Activated naive CD8-positive, alpha-beta T cell treated with anti-CD3 and anti-CD28 coated beads, Interleukin-2, amount 10 ng/mL, durations not matched to agents 7 days and 5 days (primary cell): ENCODE measurements at places on chromosomes 1 and 21. TPM values are rescaled to one million over a fixed set of nuclear protein-coding genes. Genes with fewer than 3 reads are reported as not detected.

GRCh38 chr1:197486946-197487345 lies 218.9 kb downstream of the CRB1 start:
- peaks cover 1% of the 10 kb centered on the region for H3K4me1 ChIP-seq
- no peaks in the 10 kb centered on the region for H3K36me3 ChIP-seq
- no peak overlapping the region for H3K27ac ChIP-seq
- no peak overlapping the region for H3K4me3 ChIP-seq
- peaks cover 7% of the 10 kb centered on the region for H3K27me3 ChIP-seq

DNA sequence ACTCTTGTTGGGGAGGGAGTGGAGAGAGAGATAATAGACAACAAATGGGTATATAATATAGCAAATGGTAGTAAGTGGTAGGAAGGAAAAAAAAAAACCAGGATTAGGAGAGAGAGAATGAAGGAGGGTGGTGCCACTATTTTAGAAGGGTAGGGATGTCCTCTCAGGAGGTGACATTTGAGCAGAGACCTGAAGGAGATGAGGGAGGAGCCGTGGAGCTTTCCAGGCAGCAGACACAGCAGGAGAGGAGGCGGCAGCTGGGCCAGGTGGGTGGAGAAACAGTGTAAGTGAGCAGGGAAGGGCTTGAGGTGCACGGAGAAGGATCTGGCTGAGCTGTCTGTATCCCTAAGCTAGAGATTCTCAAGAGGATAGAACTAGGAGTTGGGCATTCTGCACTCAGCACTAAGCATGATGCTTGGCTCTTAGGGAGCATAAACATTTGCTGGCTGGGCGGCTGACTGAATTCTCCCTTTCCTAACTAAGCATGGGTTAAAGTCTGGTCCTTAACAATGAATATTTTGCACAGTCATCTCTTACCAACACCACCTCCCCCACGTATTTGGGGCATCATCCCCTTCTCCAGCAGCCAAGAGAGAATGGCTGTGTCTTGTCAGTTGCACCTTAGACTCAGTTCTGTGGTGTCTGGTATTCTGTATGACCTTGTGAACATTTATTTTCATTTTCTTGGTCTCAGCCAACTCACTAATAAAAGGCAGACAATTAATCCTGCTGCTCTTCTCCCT lies 27.6 kb upstream of the SARS1 start:
- no peak overlapping the region for H3K4me3 ChIP-seq
- H3K27me3 ChIP-seq = no peaks in the 10 kb centered on the region
- no peak overlapping the region for H3K27ac ChIP-seq
- no peak for DNase-seq
- H3K36me3 ChIP-seq = no peaks in the 10 kb centered on the region

DNA sequence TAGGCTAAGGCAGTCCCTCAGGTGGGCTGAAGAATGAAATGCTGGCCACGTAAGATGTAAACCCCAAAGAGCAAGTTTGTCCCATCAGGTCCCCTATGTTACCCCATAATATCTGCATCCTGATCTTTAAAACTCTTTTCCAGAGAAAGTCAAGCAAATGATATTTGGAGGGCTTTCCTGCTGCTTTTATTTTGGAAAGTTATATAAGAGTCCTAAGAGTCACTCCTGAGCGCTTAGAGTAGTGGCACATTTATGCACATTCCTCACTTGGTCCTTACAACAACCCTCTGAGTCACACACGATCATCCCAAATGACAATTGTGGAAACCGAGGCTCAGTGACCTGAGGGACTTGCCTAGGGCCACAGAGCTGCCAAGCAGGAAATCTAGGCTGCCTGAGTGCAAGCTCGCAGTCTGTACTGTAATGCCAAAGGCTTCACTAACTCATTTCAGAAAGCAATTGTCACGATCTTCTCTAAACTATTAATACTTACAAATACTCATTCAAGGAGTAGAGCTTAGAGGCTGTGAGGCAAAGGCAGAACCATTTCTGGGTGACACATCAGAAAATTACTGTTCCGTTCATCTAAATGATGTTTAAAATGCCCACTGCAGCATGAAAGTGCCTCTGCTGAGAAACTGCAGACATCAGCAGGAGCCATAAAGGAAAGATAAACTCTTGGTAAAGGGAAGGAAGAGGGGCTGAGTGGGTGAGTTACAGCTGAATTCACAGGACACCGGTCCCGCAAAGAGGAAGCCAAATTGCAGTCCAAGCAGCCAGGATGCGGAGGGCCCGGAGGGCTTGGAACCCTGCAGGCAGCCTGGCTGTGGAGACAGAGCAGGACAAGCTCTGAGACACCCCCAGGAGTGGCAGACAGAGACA lies 30.8 kb downstream of the CAPZB start:
- DNase-seq = no peak
- H3K4me3 ChIP-seq = no peak overlapping the region
- peaks cover 61% of the 10 kb centered on the region for H3K4me1 ChIP-seq
- H3K27ac ChIP-seq = peak overlapping the region; percentile 57
- H3K27me3 ChIP-seq = no peaks in the 10 kb centered on the region

- H3K4me3 ChIP-seq = no peak overlapping the region
- no peaks in the 10 kb centered on the region for H3K4me1 ChIP-seq
Observed at GRCh38 chr1:71565831-71566230, 485.0 kb upstream of the ZRANB2 start.

HTR1D gene
- not detected for total RNA-seq

STIL gene
- 32.4 TPM for total RNA-seq

GOLT1A gene
- not detected for total RNA-seq

GRCh38 chr1:162908780-162909179 lies 47.8 kb upstream of the CCDC190 start:
- no peak overlapping the region for H3K27ac ChIP-seq
- no peaks in the 10 kb centered on the region for H3K36me3 ChIP-seq
- H3K27me3 ChIP-seq = peaks cover 5% of the 10 kb centered on the region
- no peak overlapping the region for H3K4me3 ChIP-seq

DNA sequence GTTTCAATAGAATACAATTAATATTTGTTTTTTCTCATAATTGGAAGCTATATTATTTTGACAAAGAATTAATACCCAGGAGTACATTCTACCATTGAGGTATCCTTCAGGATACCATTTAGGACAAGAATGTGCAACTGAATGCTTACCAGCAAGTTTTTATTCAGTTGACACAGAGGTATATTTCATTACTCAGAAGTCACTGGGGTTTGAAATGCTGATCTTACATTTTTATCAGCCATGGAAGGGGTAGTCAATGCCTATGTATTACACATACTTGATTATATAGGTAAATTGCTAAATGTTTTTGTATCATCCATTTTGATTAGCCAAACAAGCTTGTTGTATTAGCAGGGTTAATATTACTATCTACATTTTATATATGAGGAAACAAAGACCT lies 48.0 kb downstream of the C1orf87 start:
- no peaks in the 10 kb centered on the region for H3K36me3 ChIP-seq
- H3K4me3 ChIP-seq = no peak overlapping the region
- no peaks in the 10 kb centered on the region for H3K4me1 ChIP-seq
- no peak overlapping the region for H3K27ac ChIP-seq
- peaks cover 9% of the 10 kb centered on the region for H3K27me3 ChIP-seq

DNA sequence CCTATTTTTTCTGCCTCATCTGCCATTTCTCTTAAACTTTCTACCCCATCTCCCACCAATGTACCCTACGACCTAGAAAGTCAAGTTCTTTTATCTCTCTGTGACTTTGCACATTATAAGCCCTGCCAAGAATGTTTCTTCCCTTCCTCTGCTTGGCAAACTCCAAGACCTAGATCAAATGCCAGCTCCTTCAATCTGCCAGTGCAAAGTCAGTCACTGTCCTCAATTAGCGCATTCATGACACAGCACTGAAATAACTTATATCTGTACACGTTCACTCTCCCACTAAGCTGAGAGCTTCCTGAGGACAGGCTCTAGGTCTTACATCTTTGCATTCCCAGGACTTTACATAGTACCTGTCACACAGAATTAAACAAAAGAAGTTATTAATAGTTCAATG lies 21.4 kb upstream of the LSM10 start:
- H3K27me3 ChIP-seq = no peaks in the 10 kb centered on the region
- no peak for DNase-seq
- H3K4me1 ChIP-seq = peaks cover 12% of the 10 kb centered on the region
- no peak overlapping the region for H3K27ac ChIP-seq

VHLL gene
- total RNA-seq = not detected

DNA sequence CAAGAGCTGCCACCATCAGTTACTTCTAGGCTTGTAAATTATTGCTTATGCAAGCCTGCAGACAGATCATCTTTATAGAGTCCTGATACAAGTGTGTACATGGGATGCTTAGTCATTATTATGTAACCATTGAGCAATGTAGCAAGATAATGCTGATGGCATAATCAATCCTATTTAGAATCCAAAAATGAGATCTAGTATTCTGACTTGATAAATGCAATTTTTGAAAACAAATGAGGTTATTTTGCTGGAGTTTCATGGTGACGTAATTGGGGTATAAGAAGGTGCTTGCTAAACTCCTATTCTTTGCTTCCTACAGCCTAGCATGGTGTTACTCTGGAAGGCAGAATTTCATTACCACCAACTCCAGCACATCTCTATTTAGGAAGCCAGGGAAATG lies 801.7 kb upstream of the PRMT6 start:
- H3K27me3 ChIP-seq = no peaks in the 10 kb centered on the region
- H3K27ac ChIP-seq = no peak overlapping the region
- H3K36me3 ChIP-seq = no peaks in the 10 kb centered on the region
- DNase-seq = no peak
- H3K4me3 ChIP-seq = no peak overlapping the region

GRCh38 chr1:35808450-35809113 lies 766 bp downstream of the AGO4 start:
- peak overlapping the region; percentile 92 for H3K4me3 ChIP-seq
- peaks cover 21% of the 10 kb centered on the region for H3K4me1 ChIP-seq
- H3K27ac ChIP-seq = peak overlapping the region; percentile 85
- H3K36me3 ChIP-seq = peaks cover 5% of the 10 kb centered on the region
- H3K27me3 ChIP-seq = no peaks in the 10 kb centered on the region

GRCh38 chr1:220797553-220797952 lies 10.8 kb downstream of the MTARC1 start:
- no peak for DNase-seq
- H3K4me1 ChIP-seq = no peaks in the 10 kb centered on the region
- no peaks in the 10 kb centered on the region for H3K36me3 ChIP-seq
- no peak overlapping the region for H3K4me3 ChIP-seq
- H3K27me3 ChIP-seq = peaks cover 2% of the 10 kb centered on the region

DNA sequence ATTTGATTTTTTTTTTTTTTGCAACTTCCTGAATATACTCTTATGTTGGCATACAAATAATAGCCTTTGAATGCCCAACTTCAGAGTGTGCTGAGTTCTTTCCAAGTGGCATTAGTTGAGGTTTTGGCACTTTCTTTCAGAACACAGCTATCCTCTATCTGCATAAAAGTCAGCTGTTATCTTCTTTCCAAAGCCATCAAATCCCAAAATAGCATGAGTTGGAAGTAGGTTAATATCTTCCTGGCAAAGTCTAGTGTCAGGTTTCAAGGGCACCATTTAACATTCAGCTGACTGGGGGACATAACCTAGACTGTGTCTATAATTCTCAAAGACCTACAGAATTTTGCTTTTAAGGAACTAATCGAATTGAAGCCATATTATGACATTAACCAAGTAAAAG lies 223.9 kb downstream of the PLPP3 start:
- no peak overlapping the region for H3K4me3 ChIP-seq
- H3K27ac ChIP-seq = no peak overlapping the region
- H3K36me3 ChIP-seq = no peaks in the 10 kb centered on the region
- H3K4me1 ChIP-seq = no peaks in the 10 kb centered on the region
- no peaks in the 10 kb centered on the region for H3K27me3 ChIP-seq
- no peak for DNase-seq

DNASE2B gene
- total RNA-seq = not detected

GRCh38 chr1:28290851-28291250 lies 31.5 kb downstream of the SESN2 start:
- H3K27ac ChIP-seq = no peak overlapping the region
- no peaks in the 10 kb centered on the region for H3K36me3 ChIP-seq
- H3K27me3 ChIP-seq = peaks cover 11% of the 10 kb centered on the region
- H3K4me3 ChIP-seq = no peak overlapping the region

GRCh38 chr1:246302711-246303317 lies 204.3 kb downstream of the SMYD3 start:
- no peak for DNase-seq
- no peak overlapping the region for H3K4me3 ChIP-seq
- H3K27ac ChIP-seq = no peak overlapping the region
- peaks cover 7% of the 10 kb centered on the region for H3K36me3 ChIP-seq
- H3K27me3 ChIP-seq = no peaks in the 10 kb centered on the region
- H3K4me1 ChIP-seq = no peaks in the 10 kb centered on the region

SLFNL1 gene
- 0.55 TPM for total RNA-seq

DNA sequence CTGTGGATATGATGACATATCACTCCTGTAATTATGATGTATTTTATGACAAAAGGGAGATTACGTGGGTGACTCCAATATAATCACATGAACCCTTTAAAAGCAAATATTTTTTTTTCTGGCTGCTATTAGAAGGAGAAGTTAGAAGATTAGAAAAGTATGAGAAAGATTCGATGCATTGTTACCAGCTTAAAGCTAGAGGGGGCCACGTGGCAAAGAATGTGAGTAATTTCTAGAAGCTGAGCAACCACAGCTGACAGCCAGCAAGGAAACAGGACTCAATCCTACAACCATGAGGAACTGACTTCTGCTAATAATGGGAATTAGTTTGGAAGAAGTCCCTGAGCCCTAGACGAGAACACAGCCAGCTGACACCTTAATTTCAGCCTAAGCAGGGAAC lies 56.3 kb upstream of the C1orf87 start:
- H3K27ac ChIP-seq = no peak overlapping the region
- no peaks in the 10 kb centered on the region for H3K36me3 ChIP-seq

DNA sequence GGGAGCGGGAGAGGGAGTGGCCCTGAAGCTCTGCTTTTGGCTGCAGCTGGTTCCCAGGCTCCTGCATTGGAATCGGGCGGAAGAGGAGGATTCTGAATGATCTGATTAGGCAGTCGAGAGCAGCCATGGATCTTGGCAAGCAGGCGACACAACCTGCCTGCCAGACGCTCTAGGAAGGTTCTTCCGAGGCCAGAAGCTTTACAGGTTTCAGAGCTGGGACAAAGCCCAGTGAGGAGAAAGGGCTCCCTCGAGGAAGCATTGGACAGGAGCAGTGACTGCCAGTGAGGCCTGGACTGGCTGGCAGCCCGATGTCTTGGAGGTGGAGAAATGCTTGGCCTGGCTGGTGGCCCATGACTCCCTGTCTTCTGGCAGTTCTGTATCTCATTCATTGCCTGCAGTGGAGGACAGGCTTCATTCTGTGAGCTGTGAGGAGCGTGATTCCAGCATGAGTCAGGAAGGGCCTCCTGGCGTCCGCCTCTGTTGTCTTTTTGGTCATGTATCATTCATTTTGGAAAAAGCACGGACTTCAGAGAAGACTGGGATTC lies 132.7 kb upstream of the IPO9 start:
- no peak for DNase-seq
- no peak overlapping the region for H3K4me3 ChIP-seq
- no peaks in the 10 kb centered on the region for H3K4me1 ChIP-seq
- no peak overlapping the region for H3K27ac ChIP-seq

- H3K27me3 ChIP-seq = peaks cover 47% of the 10 kb centered on the region
- peak overlapping the region; percentile 61 for H3K4me3 ChIP-seq
- no peaks in the 10 kb centered on the region for H3K4me1 ChIP-seq
- DNase-seq = no peak
Observed at GRCh38 chr1:201648066-201648906, 109.4 kb downstream of the NAV1 start.

GRCh38 chr1:17233675-17234320 lies 15.1 kb upstream of the PADI3 start:
- no peak overlapping the region for H3K27ac ChIP-seq
- no peak overlapping the region for H3K4me3 ChIP-seq
- no peaks in the 10 kb centered on the region for H3K4me1 ChIP-seq
- H3K27me3 ChIP-seq = peaks cover 14% of the 10 kb centered on the region
- H3K36me3 ChIP-seq = no peaks in the 10 kb centered on the region

- no peak for DNase-seq
- H3K36me3 ChIP-seq = no peaks in the 10 kb centered on the region
- H3K27me3 ChIP-seq = no peaks in the 10 kb centered on the region
- H3K4me3 ChIP-seq = no peak overlapping the region
- no peak overlapping the region for H3K27ac ChIP-seq
Observed at GRCh38 chr1:11456965-11457364, 22.0 kb upstream of the DISP3 start.
